ENCODE measurements at places on chromosomes 6 and 20. TPM values are rescaled to one million over a fixed set of nuclear protein-coding genes. Genes with fewer than 3 reads are reported as not detected.

DNA sequence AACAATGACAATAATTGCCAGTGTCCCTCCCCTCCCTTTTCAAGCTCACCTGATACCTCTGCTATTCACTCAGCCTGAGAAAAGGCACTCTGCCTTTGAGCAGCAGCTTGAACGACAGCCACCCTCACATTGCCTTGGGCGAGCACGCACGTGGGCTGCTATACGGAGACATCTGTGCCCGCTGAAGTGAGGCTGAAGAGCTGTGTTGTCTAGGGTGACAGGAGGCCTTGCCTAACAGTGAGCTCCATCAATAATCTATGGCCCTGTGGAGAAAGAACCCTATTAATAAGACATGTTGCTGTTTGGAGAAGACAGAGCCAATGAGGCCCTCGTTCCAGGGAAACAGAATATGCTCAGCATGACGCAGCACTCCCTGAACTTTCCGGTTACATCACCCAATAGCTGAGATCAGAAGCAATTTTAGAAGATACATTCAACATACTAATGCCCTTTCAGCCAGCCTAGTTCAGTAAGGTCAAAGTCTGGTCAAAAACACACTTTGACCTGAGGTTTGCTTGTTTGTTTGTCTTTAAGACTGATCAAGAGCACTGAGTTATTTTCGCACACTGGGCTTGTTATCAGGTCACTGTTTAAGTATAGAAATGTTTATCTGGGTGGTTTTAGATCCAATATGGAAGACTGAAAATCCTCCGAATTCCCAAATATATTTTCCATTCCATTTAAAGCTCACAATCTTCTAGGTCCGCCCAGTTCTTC is 30.6 kb downstream of the RBM24 start:
- peak; percentile 32 for DNase-seq

- no peak for DNase-seq
Observed at GRCh38 chr6:86380571-86381125, 556.7 kb upstream of the HTR1E start.

DNA sequence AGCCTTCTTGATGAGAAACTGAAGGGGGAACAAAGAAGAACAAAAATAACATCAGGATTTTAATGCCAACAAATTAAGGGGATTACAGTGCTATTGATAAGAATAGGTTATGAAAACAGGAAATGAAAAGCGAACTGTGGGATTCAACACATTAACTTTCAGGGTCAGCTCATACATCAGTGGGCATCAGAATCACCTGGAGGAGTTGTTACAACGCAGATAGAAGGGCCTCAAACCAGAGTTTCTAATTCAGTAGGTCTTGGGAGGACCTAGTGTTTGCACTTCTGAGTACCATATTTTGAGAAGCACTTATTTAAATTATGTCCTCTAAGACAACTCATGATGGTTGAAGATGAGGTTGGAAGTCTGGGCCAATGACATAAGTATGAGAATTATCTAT is 5.6 kb upstream of the TMEM244 start:
- DNase-seq, result no peak

COQ3 gene
- 5.7 TPM for total RNA-seq

- DNase-seq, result no peak
Observed at GRCh38 chr20:13024596-13024995, 15.8 kb downstream of the SPTLC3 start.

GRCh38 chr6:134884752-134885151 is 65.1 kb downstream of the ALDH8A1 start:
- DNase-seq, result no peak

DNA sequence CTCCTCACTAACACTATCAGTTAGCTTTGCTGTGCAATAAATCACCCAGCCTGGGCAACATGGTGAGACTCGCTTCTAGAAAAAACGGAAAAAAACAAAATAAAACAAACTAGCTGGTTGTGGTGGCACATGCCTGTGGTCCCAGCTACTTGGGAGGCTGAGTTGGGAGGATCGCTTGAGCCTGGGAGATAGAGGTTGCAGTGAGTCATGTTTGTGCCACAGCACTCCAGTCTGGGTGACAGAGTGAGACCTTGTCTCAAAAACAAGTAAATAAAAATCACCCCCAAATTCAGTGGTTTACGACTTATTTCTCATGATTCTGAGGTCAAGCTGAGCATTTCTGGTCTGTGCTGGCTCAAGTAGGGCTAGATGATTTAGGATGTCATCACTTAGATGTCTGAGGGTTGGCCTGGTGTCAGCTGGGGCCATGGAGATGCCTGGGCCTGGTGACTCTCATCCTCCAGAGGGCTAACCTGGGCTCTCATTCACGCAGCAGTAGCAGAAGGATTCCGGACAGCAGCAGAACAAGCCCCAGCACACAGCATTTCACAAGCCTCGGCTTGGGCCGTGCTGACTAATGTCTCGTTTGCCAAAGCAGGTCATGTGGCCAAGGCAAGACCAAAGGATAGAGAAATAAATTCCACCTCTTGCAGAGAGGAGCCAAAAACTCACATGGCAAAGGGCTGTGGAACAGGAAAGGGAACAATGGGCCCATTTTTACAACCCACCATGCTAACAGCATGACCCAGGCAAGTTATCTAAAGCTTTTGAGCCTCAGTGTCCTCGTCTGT is 32.5 kb downstream of the MGME1 start:
- peak; percentile 62 for DNase-seq

All from epithelial cell of proximal tubule (primary cell).